NCI-H2171 treated with DMSO at 0.1 percent for 48 hours (cell line): ENCODE measurements at places on chromosomes 1 and 21.

DNA sequence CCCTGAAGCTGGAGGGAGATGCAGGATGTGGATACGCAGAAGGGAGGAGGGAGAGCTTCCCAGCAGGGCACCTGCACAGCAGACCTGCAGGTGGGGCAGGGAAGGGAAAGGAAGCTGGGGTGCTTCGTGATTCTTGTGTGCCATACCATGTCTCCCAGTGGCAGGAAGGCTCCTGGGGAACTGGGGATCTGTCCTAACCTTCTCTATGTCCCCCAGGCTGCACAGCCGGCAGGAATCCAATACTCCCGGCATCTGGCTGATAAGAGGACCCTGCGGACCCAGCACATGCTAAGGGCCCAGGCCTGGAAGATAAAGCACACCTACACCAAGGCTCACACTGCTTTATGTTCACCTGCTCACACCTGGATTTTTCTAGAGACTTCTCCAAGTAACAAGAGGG is 79.4 kb downstream of the ITPKB start:
- no peak for DNase-seq

DNA sequence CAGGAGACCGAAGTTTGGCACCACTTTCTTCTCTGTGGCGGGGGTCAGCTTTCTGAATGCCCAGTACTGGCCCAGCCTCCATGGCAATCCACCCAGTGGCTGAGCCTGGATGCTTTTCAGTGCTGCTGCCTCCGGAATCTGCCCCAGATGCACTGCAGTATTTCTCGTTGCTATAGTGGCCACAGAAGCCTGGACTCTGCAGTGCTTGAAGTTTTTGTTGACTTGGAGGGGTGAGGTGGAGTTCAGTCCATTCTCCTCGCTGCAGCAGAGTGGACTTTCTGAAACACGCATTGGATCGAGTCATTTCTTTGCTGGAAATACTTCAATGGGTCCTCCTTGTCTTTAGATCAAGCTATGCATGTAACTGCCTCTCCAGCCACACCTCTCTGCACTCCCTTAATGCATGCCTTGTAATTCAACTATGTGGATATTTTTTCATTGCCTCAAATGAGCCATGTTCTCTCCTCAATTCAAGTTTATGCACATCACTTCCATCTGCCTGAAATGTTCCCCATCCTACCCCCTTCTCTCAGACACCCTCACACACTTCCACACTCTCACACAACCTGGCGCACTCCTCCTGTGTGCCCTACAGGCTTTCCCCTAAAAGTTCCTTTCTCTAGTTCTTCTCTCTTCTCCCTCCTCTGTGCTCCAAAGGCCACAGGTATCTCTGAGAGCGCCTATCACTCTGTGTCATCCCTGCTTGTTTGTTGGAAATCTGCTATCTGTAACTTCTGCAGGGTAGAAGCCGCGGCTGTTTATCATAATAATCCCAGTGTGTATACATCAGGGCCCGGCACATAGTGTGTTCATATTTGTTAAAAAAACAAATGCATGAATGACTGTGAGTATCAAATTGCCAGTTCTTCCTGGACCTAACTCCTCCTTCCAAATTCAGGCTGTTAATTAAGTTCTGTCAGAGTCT is 16.5 kb downstream of the ADAM30 start:
- no peak for DNase-seq

DNA sequence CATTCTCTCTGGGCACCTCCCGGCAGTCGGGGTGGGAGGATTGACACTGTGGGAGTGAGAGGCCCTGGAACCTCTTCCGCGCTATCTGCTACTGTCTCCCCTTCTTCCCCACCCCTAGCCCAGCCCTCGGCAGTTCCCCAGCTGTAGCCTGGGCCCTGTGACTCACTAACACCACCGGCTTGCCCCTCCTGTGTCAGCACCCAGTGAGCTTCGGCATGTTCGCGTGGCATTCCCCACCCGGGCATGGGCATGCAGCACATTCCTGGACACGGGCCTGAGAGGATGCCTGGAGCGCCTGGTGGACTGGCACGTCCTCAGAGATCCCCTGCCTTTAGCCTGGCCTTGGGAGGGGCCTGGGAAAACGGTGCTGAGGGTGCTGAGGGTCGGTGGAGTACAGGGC is 1.3 kb downstream of the CDK18 start:
- no peak for DNase-seq

DNA sequence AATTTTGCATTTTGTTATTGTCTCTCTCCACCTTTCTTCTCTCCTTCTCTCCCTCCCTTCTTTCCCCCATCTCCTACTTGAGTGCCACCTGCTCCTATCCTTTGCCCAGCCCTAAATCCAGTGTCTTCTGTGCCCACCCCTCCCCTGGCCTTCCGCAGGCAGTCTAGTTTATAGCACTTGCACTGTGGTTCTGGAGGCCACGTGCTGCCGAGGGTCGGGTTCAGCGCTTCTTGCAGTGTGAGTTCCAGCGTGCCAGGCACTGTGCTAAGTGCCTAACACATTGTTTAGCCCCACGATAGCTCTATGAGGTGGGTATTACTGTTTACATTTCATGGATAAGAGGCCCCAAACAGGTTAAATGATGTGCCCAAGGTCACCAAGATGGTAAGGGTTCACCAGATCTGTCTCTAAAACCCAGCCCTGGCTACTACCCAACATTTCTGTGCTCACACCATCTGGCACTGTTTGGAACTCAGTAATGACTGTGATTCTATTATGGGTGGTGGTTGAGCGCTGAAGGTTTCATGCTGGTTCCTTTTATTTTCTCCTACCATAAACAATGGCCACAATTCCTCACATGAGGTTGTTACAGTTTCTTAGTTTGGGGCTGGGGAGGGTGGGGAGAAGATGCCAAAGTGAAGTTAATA is 14.1 kb upstream of the ATP1A4 start:
- DNase-seq = peak; percentile 71

- DNase-seq = no peak
These were observed 12.7 kb downstream of the PAX7 start for GRCh38 chr1:18643154-18644012.

DNA sequence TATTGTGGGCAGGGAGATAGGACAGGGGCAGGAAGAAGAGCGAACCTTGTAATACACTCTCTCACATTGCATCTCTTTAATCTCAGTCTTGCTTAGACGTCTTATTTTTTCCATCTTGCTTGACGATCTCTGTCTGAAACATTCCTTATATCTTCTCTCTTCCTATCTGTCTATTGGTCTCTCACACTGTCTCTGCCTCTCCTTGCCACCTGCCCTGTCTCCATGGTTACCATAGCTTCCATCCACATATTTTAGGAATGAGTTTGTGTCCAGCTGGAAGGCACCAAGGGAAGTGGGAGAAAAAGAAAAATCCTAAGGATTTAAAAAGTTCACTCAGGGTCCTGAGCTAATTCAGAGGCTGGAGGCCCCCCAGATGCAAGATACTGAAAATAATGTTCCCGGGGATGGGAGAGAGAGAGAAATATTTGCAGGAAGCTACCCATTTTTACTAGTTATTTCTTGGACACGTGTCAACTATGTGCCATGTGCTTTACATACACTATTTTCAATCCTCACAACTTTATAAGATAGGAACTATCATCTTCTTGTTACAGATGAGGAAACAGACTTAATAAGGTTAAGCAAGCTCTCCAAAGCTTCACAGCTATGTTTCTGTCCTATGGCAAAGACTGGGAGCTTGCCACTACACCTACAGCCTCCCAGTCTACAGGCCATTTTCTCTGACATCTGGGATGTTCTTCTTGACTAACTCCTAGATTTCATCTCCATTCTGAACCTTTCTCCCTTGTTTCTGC is 933 bp downstream of the ANKRD34A start:
- no peak for DNase-seq

DNA sequence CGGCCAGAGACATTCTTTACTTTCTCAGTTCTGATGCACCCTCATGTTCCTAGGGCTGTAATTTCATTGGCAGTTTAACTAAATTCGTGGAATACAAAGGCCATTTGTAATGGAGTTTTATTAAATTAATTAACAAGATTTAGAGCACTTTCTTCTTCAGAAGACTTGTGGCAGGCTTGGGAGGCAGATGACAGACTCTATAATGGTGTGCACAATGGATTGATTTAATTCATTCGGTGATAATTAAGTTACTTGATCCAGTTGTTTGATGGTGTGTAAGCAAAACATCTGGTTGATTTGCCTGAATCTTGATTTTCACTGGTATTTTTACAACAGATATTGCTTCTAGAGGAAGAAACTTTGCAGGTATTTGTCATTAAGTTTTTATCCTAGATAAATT is 361.9 kb upstream of the GREM2 start:
- DNase-seq = no peak
